ENCODE measurements at places on chromosomes 12 and 14.
A peak's percentile ranks its signal among the peaks of the same experiment; 100 is the strongest.

- no peak for DNase-seq
Measured at GRCh38 chr12:94186278-94187241, 38.2 kb downstream of the PLXNC1 start.

- DNase-seq = no peak
Measured at GRCh38 chr12:66127650-66128049, 2.9 kb downstream of the LLPH start.

GRCh38 chr12:51793201-51793600 is 55.3 kb downstream of the FIGNL2 start:
- no peak for DNase-seq

- DNase-seq = no peak
Measured at GRCh38 chr12:130815028-130815741, 23.9 kb downstream of the STX2 start.

DNA sequence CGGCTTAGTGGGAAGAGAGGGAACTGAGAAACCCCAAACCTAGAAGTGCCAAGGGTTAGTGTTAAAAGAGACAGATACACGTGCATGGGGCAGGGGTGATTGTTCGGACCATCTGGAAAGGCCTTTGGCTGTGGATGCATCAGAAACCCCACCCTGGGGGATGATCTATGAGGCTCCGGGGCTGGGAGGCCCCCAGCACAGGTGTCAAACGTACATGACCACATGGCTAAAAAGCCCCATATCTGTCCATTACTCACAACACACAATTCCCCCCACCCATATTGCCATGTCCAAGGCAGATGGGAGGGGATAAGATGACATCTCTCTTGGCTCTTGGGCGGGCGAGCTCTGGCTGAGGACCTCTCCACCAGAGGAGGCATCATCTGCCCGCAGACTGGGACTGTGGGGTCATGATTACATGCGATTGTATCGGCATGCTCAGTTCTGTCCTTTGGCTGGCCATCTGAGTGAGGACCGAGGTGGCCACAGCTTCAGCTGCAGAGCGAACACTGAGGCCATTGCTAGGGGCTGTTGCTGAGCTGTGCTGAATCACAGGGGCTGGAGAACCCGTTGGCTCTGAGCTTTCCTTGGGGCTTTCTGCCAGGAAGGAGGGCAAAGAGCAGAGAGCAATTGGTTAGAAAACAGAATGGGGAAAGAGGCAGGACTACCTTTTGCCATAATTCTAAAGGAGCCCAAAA is 9.6 kb upstream of the NPFF start:
- DNase-seq = no peak

GRCh38 chr14:39430762-39431415 is 1.3 kb downstream of the FBXO33 start:
- DNase-seq = no peak

DNA sequence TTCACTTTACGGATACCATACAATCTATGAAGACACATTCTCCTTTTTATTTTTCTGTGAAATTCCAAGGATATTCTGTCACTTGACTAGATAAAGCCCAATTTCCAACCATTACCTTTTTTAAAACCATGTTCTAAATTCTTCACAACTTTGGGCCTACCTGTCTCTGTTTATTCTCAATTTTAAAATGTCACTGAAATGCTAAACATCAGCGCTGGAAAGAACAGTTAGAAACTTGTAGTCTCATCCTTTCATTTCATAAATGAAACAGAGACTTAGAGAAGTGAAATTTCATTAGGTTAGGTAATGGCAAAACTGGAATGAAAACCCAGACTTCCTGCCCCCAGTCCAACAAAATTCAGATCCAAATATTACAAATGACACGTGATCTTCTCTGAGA is 396.2 kb downstream of the CCDC91 start:
- DNase-seq = no peak

DNA sequence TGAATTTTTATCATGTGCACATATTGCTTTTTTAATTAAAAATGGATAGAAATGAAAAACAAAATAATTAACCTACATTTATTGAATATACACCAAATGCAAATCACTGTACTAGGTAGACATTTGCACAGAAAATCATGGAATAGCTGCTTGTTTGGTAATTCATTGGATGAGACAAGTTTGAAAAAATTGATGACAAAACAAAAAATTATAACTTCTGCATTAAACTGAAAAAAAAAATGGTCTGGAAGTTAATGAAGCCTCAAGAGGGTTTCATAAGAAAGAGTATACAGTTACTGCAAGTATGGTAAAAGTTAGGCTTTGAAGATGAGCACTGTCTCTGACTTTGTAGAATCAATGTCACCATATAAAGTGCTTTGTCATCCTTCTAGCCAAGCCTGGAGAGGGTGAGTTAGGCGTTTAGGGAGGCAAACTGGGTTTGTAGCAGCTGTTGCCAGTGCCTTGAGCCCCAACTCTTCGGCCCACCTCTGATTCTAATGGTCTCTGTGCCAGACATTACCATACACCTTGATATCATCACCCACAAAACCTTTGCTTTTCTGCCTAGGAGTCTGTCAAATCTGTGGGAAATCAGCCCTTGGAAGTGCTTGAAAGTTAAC is 291.1 kb upstream of the CLEC14A start:
- DNase-seq = no peak

GRCh38 chr12:32002848-32003493 is 43.8 kb downstream of the RESF1 start:
- DNase-seq = no peak

DNA sequence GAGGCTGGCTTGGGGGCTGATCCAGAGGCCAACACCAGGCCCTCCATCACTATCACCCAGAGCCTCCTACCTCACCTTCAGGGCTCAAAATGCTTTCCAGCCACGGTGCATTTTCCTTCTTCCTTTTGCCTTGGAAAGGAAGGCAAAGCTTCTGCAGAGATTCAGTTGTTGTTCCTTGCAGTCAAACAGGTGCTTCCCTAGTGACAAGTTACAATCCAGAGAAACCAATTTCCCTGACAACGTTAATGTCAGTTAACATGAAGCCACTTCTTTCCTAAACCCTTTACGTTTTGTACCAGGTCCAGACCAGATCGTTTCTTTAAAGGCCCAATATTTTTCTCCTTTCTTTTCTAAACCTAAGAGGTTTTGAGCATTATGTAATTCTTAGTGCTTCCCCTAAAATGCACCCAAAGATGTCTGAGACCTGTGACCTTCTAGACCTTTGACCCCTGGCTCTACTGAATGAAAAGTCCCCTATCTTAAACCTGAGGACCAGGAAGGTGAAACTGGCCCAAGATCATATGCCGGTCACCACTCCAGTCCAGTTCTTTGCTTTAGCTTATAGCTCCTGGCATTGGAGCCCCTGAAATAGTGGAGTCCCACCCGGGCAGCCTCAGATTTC is 211.5 kb downstream of the SLC41A2 start:
- DNase-seq = no peak

DNA sequence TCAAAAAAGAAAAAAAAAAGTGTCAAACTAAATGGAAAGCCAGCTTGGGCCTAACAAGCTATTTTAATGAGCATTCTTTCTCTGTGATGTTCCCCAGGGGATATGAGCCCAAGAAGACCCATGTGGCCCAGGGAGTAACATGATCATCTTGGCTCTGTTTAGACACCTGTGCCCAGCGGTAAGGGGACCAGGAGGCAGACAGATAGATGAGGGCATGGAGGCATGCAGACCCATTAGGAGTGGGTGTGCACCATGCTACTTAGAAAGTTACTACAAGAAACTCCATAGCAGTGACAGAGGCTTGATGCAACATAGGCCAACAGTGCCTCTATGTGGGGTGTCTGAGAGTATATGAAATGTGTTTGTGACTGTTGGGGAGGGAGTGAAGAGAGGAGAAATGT is 3.1 kb upstream of the CREBL2 start:
- no peak for DNase-seq

DNA sequence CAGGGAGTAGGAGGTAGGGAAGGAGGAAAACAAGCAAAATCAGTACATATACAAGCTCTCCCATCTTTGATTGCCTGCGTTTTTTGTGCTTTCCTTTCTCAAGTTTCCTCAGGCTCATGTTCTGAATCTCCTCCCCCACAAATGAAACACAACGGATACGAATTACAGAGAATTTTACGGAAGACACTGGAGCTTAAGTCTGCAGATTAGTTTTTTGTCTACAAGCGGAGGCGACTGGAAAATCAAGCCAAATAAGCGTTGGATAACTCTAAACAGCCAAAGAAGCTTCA is 612 bp downstream of the WBP11 start:
- DNase-seq = peak; percentile 4

DNA sequence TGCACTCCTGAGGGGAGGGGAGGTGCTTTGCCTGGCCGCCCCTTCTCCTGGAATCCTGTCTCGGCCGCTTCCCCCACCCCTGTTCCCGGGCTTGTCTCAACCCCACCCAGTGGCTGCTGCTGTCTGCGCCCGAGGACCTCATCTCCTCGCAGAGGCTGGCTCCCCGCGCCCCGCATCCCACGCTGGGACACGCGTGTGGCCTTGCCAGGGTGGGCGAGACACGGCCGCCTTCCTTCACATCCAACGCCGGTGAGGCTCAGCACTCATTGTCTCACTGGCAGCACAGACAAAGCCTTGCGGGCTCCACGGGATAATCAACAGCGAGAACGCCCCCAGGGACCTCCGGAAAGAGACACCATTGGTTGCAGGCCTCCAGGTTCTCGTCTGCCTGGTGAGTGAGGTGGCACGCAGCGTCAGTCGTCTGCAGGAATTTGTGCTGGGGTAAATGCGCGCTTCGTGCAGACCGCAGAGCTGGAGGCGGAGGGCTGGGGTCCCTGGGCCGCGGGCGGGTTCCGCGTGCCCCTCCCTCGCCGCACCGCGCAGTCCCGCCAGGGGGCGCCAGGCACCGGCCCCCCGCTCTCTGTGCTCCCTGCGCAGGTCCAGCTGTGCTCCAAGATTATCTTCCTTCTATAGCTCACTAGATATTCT is 26.8 kb downstream of the CCDC177 start:
- no peak for DNase-seq

DNA sequence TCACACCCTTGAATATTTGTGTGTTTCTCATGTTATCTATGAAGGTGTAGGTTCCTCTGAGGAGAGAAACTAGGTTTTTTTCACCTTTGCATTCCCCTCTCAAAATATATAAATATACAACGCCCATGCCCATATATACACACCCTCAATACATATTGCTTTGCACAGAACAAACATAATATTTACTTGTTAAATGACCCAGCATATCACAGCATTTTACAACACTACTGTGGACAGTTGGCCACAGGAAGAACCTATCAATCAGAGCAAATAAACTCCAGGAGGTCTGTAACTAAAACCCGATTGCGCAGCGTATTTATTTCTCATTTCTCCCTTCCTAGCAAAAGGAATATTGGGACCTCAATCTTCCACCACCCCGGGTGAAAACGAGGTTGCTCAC is 196.0 kb downstream of the SLC5A8 start:
- DNase-seq = no peak

DNA sequence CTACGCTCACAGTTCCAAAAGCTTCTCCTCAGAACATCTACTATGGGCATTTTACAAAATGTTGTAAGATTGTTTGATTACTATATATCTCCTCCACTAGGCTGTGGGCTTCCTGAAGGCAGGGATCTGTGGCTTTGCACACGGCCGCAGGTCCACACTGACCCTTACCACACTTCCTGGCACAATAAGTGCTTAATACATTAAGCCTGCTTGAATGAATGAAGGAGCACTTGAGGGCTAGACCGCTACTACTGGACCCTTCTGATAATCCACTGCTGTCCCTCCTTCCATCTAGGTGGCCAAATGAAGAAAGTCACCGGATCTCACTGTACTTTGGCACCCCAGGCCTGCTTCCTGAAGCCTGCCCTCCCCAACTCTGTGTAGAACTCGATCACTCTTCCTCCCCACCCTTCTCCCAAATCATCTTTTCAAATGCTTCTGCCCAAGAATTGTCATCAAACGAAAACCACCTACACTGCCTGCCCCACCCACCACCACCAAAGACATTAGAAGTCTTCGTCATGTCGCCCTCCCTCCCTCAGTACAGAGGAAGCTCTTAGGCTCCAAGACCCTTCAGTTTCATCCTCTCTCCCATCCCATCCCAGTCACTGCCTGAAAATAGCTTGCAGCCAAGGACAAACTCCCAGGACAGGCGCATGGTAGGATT is 596 bp upstream of the ZBTB39 start:
- DNase-seq = peak; percentile 27

DNA sequence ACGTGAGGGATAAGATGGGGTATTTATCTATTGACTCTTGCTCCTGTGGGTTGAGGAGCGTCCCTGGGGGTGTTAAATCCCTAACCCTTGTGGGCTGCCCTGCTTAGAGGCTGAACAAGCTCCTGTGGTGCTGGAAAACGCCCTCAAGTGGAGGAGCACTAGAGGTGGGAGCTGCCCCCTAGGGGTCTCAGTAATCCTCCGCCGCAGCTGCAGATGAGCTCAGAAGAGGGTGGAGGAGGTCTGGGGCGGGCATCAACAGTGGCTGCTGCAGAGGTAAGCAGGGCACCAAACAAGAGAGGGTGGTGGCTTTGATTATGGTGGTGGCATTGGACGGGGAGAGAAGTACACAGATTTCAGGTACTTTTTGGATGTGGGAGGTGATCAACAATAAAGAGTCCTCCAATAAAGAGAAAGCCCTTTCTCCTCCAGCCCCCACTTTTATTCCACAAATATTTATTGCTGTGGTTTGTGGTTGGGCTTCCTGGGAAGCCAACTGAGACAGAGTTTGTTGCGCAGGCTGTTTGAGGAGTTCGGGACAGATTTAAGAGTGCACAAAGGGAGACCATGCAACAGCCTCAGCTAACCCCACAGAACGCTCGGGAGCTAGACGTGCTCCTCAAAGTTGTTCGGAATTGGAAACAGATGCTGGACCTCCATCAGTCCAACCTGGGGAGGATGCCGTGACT is 179.9 kb downstream of the ADCK1 start:
- no peak for DNase-seq

DNA sequence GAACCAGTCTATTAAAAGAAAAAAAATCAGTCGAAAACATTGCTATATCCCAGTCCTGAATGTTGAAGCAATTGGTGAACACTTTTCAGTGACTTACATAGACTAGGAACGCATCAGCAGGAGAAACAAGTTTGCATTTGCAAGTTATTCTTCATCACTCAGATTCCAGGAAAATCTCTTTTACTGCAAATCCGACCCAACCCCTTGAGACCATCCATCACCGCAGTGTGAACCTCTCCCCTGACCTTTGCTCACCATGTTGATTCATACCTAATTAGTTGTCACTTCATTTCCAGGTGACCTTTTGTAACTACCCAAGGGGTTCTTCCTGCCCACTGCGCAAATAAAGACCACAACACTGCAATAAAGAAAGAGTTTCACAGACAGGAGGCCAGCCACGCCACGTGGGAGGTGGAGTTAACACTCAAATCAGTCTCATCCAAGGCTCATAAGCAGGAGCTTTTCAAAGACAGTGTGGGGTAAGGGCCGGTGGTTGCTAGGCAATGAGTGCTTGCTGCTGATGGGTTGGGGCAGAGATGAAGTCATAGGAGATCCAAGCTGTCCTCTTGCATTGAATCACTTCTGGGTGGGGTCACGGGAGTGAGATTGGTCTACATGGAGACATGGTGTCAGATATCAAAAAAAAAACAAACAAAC is 241.3 kb upstream of the TMEM132C start:
- DNase-seq = no peak

- DNase-seq = no peak
Measured at GRCh38 chr14:24565766-24566165, 10.3 kb downstream of the CTSG start.

Measured in CD4-positive, alpha-beta T cell treated with Interleukin-4 for 4 hours (primary cell).